ENCODE measurements at places on chromosomes 1 and 21.

- no peak for DNase-seq
Measured at GRCh38 chr1:151312411-151312810, 14.8 kb downstream of the PI4KB start.

GRCh38 chr1:92820024-92820423, 11.8 kb upstream of the RPL5 start:
- DNase-seq: no peak

DNA sequence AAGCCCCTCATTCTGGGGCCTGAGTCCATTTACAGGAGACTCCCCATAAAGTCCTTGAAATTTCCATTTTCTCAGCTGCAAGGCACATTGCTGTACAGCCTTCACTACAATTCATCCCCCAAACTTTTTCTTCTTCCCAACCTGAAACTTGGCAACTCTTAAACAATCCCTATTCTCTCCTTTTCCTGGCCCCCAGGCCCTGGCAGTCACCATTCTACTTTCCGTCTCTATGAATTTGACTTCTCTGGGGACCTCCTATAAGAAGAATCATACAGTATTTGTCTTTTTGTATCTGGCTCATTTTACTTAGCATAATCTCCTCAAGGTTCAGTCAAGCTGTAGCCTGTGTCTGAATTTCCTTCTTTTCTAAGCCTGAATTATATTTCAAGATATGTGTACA, 332.9 kb downstream of the PCP4 start:
- no peak for DNase-seq

GRCh38 chr1:81731989-81732388, 68.7 kb upstream of the ADGRL2 start:
- no peak for DNase-seq

DNA sequence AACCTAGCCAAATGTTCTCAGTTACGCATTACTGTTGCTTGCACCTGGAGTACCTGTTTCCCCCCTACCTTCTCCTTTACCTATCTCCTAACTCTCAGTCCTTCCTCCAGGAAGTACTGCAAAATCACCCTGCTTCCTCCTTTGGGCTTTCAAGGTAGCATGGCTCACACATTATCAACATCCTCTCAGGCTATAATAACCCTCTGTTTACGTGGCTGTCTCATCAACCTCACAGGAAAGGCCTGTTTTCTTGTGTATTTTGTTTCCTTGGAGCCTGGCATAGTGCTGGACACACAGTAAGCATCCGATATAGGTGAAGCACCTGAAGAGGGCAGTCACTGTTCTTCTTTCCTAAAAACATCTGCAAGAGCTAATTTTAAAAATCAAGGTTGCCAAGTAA, 32.7 kb upstream of the ANGPTL7 start:
- no peak for DNase-seq

GRCh38 chr1:178311164-178311563, 185.6 kb downstream of the CLEC20A start:
- DNase-seq: no peak

DNA sequence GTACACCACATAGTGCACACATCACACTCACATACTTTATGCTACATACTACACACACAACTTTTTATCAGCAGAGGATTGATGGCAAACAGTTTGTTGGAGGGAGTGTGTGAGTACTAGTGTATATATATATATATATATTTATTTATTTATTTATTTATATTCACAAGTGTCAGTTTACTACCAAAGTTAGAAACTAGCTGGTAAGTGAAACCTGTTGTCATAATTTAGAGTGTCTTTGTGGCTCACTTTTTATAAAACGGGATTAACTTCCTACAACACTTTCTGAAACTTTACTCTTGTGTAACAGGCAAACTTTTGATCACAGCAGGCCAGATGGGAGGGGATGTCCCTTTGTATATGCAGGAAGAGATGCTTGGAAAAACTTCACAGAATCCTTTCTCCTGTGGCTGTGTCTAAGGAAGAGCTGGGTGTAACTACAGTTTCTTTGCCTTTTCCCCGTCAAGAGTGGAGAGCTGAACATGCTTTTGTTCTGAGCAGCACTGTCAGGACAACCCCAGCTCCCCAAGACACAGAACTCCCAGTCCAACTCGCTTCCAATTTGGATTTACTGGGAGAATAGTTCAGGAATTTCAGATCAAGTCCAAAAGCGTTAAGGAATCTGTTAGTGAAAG, 1.9 kb upstream of the SAMD13 start:
- no peak for DNase-seq

Data from stimulated activated CD4-positive, alpha-beta T cell treated with anti-CD3 and anti-CD28 coated beads, TNF-alpha, amount 100 ng/mL, for 24 hours (primary cell).